Kidney (tissue), 22 donors: ENCODE measurements at places on chromosomes 7 and 10.
A peak's percentile ranks its signal among the peaks of the same experiment; 100 is the strongest.

GRCh38 chr7:77455321-77455720 is 39.2 kb upstream of the GSAP start:
- no peak for DNase-seq

GRCh38 chr7:102432442-102433218 is 745 bp upstream of the ORAI2 start:
- DNase-seq = peak; percentile 62

- DNase-seq = peak; percentile 70
Measured at GRCh38 chr10:93061594-93062513, 1.3 kb downstream of the CYP26C1 start.

DNA sequence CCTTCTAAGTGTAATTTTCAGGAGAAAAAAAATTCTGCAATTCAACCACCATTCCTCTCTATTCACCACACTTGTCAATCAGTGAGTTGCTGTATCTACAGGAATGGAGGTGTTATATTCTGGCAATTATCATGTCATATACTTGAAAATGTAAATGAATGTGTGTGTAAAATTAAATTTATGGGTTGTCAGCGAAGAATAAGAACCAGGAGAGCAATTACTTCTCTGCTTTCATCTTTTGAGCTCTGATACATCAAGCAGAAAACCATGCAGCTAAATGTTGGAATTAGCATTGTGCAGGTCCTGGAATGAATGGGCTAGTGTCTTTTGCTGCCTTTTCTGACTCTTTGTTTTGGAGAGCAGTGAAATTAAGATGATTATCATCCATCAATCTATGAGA is 207.6 kb downstream of the FOXP2 start:
- no peak for DNase-seq

GRCh38 chr7:157150882-157151281 is 12.2 kb downstream of the UBE3C start:
- peak; percentile 69 for DNase-seq

GRCh38 chr10:125231813-125232475 is 71.6 kb upstream of the CTBP2 start:
- no peak for DNase-seq
